ENCODE measurements at places on chromosomes 12 and 14.

- DNase-seq = no peak
These were observed 253.2 kb downstream of the NOVA1 start for GRCh38 chr14:26344596-26344995.

GRCh38 chr12:70443062-70443673, 77.1 kb downstream of the KCNMB4 start:
- peak; percentile 40 for DNase-seq

DNA sequence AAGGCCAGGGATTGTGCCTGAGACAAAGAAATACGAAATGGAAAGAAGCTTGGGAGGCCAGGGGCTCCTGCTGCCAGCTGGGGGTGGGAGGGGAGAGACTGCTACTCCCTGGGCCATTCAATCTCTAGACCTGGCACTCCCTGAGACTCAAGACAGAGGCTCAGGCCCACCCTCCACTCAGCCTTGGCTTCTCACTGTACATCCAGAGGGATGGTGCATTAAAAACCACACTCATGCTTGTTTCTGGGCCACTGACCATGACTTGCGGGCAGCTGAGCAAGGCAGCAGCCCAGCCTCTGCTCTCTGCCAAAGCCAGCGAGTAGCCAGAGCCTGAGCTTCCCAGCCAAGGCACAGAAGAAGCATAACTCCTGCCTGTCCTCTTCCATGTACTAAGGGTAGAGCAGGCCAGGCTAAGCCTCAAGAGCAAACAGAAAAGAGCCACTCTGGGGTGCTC, 41.5 kb downstream of the PITPNM2 start:
- DNase-seq = no peak

DNA sequence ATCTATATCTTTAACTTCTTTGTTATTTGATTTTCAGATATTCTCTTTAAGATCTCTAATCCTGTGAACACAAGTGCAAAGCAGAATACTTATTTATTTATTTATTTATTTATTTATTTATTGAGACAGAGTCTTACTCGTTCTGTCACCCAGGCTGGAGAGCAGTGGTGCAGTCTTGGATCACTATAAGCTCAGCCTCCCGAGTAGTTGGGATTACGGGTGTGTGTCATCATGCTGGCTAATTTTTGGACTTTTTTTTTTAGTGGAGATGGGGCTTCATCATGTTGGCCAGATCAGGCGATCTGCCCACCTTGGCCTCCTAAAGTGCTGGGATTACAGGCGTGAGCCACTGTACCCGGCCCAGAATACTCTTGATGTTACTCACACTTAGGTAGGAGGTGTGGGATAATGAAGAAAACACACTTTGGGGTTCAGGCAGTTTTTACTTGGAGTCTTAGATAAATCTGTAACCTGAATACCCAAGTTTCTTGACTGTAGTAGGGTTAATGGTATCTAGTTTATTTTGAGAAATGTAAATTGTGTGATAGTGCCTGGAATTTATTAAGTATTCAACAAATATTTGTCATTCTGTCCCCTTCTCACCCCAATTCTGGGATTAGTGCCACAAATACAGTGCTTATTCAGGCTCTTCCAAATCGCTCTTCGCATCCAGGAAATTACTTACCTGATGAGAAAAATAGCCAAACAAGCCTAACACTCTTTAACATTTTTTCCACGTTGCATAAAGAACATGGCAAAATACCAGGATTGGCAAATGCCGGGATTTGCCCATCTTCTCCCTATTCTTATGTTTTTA, 33.0 kb downstream of the METAP2 start:
- DNase-seq = no peak

- DNase-seq = no peak
These were observed 6.7 kb upstream of the CACNA2D4 start for GRCh38 chr12:1924996-1925683.

DNA sequence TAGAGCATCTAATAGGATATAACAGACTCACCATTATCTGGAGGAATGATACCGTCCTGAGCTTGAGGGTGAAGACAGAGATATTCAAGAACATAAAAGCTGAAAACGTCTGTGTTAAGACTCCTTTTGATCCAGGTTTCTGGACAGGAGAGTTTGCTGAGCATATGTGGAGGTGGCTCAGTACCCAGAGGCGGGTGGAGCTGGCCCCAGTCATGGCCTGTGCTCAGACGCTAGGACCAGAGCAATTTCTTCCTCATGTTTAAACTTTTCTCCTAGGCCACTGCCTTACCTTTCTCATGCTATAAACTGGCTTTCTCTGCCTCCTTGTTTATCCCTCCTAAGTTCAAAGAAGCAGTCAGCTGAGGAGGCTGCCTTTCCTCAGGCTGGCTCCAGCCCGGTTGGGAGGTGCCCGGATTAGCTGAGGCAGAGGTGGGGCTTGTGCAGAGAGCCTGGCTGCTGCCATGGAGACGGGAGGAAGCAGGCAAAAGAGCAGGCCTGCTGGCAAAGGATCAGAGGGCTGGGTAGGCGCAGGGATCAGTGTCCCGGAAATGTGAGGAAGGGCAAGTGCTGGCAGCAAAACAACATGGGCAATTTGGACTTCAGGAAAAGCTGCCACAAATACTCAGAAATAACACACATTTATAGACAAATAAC, 13.7 kb downstream of the COA8 start:
- peak; percentile 76 for DNase-seq

- no peak for DNase-seq
These were observed 629 bp downstream of the FBRSL1 start for GRCh38 chr12:132490422-132491137.

GRCh38 chr14:68282479-68283377, 463.1 kb downstream of the RAD51B start:
- no peak for DNase-seq

DNA sequence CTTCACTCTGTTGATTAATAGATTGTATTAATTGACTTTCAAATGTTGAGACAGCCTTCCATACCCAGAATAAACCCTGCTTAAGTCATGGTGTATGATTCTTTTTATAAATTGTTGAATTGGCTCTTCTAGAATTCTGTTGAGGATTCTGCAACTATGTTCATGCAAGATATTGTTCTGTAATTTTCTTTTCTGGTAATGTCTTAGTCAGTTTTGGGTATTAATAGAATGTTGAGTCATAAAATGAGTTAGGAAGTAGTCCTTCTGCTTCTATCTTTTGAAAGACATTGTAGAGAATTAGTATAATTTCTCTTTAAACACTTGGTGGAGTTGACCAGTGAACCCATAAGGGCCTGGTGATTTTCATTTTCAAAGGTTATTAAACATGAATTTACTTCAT, 958.9 kb downstream of the LRFN5 start:
- DNase-seq = no peak

DNA sequence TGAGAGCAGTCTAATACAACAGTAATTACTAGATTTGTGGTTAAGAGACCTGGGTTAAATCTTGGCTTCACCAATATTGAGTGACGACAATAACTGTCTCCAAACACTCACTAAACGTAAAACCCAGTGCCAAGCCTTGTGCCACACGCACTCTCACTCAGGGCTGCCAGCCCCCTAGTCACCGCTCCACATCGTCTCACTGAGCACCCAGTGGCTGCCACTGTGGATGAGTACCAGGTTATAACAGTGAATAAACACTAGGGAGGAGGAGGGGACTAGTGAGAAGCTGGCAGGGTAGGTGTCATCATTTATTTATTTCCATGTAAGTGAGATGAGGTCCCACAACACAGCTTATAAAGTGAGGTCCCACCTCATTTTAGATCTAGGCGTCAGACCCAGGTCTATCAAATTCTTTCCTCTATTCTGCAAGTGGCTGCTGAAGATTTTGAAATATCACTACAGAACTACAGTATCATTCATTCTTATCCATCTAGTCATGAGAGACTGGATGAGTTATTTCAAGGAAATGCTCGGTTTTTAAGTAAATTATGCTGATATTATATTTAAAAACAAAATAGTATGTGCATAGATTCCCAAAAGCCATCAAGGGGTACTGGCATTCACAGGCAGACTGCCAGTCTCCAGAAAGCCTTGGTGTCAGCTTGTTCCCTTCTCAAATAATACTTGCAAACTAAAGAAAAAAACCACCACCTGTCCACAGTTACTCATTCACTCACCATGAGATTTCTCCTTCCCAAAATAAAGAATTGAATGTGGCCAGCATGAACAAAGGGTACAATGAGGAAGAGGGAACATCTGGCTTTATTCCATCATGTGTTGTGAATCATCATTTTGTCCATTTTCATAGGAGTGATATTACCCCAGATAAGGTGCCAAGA, 84.0 kb downstream of the PTPN21 start:
- peak; percentile 50 for DNase-seq

- DNase-seq = no peak
These were observed 60.7 kb upstream of the CAND1 start for GRCh38 chr12:67208281-67209067.

DNA sequence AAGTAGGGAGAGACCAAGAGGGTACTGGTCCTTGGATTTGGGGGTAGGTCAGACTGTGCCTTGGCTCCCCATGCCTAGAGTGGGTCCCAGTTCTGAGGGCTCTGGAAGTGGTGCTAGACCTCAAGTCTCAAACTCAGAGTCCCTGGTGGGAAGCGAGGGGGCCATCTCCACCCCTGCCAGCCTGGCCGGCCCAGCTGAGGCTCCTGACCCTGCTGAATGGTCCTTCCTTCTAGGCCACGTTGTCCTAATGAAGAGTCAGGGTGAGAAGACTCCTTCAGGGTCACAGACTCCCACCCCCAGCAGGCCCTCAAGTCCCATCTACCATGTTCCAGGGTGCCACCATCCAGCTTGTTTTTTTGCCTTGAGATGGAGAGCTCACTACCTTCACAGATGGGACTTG, 12.9 kb downstream of the SERPINA6 start:
- DNase-seq = no peak

DNA sequence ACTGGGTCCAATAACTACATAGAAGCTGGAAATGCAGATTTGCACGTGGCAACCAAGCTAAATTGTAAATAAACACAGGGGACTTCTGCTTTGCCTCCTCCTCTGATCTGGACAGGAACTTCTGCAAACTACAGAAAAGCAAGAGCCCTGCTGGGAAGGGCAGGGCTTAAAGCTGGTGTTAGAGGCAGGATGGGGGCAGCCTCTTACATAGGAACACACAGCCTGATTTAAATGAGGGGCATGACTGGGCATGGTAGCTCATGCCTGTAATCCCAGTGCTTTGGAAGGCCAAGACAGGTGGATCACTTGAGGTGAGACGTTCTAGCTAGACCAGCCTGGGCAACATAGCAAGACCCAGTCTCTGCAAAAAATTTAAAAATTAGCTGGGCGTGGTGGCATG, 46.7 kb downstream of the ERH start:
- DNase-seq = no peak

DNA sequence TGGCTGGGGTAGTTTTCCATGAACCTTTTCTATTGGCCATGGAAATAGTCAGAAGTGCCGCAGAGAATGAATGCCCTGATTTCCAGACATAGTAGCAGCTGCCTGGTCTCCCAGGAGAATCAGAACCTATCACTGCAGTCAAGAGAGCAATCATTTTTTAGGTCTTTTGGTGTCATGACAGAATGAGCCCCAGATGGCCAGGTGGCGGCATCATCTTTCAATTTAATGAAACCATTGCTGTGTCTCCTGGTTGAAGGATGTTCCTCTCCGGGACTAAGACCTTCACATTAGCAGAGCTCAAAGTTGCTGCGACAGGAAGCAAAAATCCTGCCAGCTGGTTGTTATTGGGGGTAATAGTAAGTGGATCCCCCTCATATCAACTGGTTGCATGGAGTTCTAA, 18.8 kb downstream of the TNFAIP2 start:
- DNase-seq = no peak

GRCh38 chr12:101564912-101565311, 29.9 kb upstream of the MYBPC1 start:
- peak; percentile 2 for DNase-seq

DNA sequence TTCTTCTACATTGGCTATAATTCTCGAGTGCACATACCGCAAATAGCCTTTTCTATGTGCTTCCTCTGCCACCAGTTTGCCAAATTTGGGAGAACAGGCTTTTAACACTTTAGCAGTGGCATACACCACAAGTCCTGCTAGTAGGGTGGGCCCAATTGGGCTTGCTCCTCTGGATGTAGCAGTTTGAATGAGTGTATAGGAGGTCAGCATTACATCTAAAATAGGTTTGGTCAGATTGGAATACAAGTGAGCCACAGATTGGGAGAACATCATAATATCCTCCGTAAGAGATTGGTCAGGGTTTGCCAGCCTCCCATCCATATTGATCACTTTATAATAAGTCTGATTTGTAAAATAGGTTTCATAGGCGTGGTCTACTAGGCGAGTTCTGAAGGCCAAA, 902 bp downstream of the ABCD2 start:
- DNase-seq = no peak

DNA sequence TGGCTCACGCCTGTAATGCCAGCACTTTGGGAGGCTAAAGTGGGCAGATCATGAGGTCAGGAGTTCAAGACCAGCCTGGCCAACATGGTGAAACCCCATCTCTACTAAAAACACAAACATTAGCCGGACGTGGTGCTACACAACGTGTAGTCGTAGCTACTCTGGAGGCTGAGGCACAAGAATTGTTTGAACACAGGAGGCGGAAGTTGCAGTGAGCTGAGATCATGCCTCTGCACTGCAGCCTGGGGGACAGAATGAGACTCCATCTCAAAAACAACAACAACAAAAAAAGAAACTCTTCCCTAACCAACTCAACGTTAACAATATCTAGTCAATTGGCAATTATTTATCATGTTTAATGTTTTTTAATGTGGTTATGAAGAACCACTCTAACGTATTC, 89.3 kb downstream of the EPS8 start:
- DNase-seq = no peak

- no peak for DNase-seq
These were observed 728.0 kb downstream of the FSCB start for GRCh38 chr14:43778937-43779639.

DNA sequence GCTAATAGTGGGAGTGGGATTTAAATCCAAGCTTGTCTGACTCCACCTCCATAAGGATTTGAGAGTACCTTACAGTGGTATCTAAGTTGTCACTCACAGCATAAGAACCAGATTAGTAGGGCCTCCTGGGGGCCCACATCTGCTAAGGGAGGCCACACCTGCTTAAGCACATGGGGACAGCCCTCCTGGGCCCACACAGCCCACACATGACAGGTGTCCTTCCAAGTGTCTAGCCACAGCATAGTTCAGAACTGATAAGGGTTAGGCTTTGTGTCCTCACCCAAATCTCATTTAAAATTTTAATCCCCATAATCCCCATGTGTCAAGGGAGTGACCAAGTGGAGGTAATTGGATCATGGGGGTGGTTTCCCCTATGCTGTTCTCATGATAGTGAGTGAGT, 186.0 kb upstream of the HMGA2 start:
- no peak for DNase-seq

DNA sequence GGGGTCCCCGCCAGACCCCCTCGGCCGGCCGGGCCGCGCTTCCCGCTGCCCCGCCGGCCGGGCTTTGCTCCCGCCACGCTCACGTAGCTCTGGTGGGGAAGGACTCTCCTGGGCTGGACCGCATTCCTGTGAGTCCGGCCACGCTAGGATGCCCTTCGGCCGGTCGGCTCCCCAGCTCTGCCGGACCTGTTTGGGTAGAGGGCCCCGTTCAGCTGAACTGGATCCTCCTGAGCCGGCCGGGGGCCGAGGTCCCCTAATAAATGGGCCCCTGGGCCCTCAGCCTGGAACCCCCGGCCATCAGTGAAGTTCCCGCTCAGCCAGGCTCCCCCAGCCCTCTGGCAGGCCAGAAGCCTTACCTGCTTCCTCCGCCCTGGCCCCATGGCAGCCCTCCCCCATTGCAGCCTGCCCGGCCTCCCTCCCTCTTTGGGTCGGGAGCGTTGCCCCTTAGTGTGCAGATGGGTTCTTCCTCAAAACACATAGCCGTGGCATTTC, 593 bp downstream of the UNC119B start:
- no peak for DNase-seq

GRCh38 chr12:49296836-49297694, 2.1 kb downstream of the PRPH start:
- DNase-seq = peak; percentile 43

GRCh38 chr12:5946388-5946787, 1.3 kb upstream of the ANO2 start:
- no peak for DNase-seq
